Epithelial cell of alveolus of lung (primary cell): ENCODE measurements at places on chromosomes 16 and 17. TPM values are rescaled to one million over a fixed set of nuclear protein-coding genes. Genes with fewer than 3 reads are reported as not detected.

The TRAPPC1 gene
- 51.3 and 66.3 TPM in 2 replicates for total RNA-seq

The KCNJ16 gene
- not detected in 2 replicates for total RNA-seq

The NOG gene
- total RNA-seq: 0.08 and 3.9 TPM in 2 replicates

The STRADA gene
- 18.2 and 28.7 TPM in 2 replicates for total RNA-seq

The VWA3A gene
- total RNA-seq: 0.13 TPM in 1 of 2 replicates, not detected in the other

The ANTKMT gene
- total RNA-seq: 41.8 TPM in 2 replicates
